Stimulated activated CD4-positive, alpha-beta T cell treated with anti-CD3 and anti-CD28 coated beads, Interleukin-1b, Interleukin-23, amount 100 ng/mL, for 4 hours (primary cell): ENCODE measurements at places on chromosomes 12 and 14.

DNA sequence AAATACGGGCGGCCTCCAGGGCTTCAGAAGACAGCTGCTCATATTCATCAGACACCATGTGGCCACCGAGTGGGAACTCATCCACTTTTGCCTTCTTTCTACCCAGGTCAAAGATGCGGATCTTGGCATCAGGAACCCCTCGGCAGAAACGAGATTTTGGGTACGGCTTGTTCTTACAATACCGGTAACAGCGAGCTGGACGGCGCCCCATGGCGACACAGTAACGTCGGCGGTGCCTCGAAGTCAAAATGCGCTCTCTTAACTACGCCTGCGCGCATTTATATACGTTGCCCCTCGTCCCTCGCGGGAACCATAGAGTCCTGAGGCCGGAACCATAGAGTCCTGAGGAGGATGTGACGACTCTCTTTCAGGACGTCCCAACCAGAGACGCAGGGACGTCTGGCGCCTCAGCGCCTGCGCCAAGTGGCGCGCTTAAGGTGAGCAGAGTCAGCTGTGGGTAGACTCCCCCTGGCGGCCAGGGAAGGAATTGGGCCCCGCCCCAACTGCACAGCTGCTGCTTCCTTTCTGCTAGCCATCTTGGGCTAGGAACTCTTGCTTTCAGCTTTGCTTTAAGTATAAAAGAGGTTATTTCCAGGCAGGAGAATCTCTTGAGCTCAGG is at the start of gene RPL10L:
Gene RPL10L (minus strand): TSS at position 256 of the 619 bp plus-strand sequence. CDS start 45 bp downstream, at position 211.
- DNase-seq, result no peak

DNA sequence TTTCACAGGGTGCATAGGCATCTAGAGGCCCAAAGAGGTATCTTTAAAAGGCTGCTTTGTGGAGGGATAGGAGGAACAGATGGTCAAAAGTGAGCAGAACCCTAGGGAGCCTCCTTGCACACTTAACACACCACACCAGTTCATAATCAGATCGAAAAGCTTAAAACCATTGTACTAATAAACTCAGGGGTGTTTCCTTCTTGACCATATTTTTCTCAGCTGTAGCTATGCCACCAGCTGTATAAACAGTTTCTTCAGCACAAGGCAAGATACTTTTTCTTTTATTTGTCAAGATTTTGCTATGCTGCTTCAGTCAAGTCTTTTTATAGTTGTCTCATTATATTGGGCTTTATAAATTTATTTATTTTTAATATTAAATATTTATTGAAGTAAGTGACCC is 88.7 kb downstream of the RIC8B start:
- DNase-seq, result no peak

- DNase-seq, result no peak
Observed at GRCh38 chr12:71810921-71811320, 28.6 kb upstream of the TBC1D15 start.

DNA sequence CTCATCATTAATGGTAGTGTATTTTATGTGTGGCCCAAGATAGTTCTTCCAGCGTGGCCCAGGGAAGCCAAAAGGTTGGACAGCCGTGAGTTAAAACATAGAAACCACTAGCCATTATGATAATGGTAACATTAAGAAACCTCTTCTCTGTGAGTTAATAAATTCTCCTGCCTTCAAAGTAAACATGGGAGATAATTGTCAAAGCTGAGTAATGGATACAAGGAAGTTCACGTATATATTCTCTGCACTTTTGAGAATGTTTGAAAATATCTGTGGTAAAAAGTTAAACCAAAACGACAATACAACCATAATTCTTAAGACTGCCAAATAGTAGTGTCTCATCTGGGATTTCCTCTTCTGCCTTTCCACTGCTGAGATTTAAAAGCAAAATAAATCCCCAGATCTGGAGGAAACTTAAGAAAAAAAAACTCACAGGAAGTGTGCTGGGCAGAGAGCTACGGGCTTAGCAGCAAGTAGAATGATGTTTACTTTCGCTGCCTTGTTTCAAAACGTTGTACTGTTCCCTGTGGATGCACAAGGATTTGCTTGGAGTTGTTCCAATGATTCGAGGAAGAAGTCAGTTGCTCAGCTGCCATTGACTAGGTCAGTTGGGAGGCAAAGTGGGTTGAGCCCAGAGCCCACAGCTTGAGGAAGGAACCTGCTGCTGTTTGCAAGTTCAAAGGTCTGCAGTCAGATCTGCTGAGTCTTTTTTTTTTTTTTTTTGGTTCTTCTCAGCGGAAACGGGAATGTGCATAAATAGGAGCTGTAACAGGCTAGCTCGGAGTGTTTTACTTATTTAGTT is 1.7 kb downstream of the TPCN1 start:
- DNase-seq, result no peak

GRCh38 chr12:71303199-71303598 is 136.4 kb upstream of the LGR5 start:
- no peak for DNase-seq
